ENCODE measurements at places on chromosomes 1 and 21.

DNA sequence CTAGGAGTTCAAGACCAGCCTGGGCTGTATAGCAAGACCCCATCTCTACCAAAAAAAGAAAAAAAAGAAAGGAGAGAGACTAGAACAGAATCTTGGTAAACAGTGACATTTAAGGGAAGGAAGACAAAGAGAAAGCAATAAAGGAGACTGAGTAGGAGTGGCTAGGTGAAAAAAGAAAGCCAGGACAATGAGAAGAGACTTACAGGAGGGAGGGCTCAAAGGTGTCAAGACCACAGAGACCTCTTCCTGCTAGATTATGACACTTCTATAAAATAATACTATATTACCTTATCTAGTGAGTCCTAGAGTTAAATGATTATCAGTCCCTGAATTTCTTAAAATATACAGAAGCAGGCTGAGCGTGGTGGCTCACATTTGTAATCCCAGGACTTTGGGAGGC is 10.1 kb upstream of the EPRS1 start:
- no peak for DNase-seq

DNA sequence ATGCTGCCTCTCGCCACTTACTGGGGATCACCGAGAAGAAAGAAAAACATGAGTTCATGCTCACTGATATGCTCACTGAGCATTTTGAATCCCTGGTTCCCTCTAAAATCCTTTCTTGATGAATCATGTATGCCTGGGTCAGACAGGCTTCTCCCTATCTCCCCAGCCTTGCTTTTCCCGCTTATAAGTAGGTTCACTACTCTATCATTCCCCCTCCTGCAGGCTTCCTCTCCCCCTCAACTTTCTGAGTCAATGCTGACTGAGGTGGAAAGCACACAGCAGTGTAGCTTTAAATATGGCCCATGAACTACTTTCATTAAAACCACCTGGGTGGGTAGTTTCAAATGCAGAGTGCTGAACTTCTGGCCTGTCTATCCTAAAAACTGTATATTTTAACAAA is 41.7 kb downstream of the FMO4 start:
- DNase-seq, result peak; percentile 62

DNA sequence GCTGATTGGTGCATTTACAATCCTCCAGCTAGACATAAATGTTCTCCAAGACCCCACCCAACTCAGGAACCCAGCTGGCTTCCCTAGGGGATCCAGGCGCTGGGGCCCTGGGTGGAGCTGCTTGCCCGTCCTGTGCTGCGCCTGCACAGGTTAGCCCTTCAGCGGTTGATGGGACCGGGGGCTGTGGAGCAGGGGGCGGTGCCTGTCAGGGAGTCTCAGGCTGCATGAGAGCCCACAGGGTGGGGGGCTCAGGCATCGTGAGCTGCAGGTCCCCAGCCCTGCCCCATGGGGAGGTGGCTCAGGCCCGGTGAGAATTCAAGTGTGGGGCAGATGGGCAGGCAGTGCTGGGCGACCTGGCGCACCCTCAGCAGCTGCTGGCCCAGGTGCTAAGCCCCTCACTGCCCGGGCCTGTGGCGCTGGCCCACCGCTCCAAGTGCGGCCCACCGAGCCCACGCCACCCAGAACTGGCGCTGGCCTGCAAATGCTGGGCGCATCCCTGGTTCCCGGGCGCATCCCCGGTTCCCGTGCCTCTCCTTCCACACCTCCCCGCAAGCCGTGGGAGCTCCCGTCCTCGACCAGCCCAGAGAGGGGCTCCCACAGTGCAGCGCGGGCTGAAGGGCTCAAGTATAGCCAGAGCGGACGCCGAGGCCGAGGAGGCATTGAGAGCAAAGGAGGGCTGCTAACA is 23.1 kb upstream of the CLCA4 start:
- no peak for DNase-seq

- DNase-seq, result peak; percentile 60
Measured at GRCh38 chr1:55833529-55834091, 618.4 kb upstream of the USP24 start.

DNA sequence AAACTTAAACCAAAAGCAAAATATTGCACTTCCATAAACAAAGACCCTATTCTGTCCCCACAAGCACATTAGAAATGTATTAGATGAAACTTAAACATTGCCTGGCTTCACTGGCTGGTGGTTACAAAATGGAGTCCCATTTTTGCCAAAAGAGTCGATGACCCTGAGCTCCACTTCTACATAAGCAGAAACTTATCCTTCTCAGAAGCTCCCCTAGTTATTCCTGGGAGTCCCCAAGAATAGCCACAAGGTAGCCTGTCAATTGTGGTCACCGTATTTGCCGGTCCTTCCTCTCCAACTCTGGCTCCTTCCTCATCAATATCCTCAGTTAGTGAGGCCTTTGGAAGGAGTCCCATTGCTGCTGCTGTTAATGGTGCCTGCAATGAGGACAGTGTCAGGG is 37.3 kb downstream of the CDCP2 start:
- DNase-seq, result no peak

- no peak for DNase-seq
Measured at GRCh38 chr1:243253926-243254232, 1.2 kb downstream of the CEP170 start.

DNA sequence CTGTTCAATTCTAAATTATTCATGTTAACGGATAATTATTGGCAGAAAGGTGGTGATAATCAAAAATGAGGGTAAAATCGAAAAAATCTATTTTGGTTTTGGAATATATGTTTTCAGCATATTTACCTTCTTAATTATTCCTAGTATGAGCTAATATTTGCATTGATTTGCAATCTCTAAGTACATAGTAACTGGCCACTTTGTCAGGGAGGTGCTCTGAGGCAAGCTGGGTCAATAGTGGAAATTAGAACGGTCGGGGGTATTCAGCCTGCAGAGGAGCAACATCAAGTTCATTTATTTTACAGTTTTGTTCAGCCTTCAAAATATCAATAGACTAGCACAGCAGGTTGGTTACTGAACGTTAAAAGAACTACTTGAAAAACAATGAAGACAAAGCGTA is 1.8 kb downstream of the OTUD7B start:
- no peak for DNase-seq

- DNase-seq, result no peak
Measured at GRCh38 chr21:27047283-27047657, 80.4 kb upstream of the ADAMTS5 start.

DNA sequence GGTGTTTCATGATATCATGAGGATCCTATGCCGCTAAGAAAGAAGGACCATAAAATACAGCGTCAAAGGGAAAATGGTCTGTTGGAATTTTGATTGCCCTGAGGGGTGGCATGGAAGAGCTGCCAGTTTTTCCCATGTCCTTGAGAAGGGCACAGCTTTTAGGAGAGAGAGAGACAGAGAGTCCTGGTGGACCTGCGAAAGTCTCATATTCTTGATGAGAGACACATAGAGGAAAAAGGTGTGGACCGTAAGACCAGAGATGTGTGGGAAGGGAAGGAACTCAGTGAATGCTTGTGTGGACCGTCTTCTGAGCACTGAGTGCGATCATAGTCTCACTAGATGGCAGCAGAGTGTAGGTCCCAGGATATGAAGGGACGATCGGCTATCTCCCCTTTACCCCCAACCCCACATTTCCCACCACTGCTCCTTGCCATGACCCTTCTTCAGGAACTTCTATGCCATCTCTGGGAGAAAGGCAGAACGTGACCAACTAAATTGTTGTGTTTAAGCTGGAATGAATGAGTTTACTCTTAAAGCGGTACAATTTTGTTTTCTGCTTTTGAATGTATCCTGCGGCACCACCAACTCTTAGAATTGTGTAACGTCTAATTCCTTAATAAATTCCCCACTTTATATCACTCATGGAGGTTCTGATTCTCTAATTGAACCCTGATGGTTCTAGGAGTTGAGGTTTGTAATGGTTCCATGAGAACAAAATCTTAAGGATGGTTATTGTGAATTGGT is 117.7 kb downstream of the CTH start:
- peak; percentile 36 for DNase-seq

GRCh38 chr1:20151906-20152598 is 12.9 kb downstream of the PLA2G2F start:
- DNase-seq, result peak; percentile 76

GRCh38 chr1:117049857-117050256 is 10.3 kb upstream of the TTF2 start:
- no peak for DNase-seq

DNA sequence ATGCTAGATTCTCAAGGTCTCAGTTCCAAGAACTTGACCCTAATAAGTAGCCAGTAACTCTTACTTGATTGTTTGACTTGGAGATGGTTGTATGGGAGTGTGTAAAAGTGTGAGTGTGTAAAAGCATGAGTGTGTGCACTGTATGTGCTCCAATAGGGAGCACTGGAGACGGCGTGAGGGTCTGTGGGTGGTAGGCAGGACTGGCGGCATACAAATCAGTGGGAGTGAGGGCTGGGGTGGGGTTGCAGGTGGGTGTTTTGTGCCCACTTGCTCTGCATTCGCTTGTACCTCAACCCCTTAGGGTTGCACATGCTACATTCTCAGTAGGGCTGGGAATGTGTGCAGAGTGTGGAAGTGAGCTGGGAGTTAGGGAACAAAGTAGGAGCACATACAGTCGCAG is 79.5 kb upstream of the CD34 start:
- no peak for DNase-seq

DNA sequence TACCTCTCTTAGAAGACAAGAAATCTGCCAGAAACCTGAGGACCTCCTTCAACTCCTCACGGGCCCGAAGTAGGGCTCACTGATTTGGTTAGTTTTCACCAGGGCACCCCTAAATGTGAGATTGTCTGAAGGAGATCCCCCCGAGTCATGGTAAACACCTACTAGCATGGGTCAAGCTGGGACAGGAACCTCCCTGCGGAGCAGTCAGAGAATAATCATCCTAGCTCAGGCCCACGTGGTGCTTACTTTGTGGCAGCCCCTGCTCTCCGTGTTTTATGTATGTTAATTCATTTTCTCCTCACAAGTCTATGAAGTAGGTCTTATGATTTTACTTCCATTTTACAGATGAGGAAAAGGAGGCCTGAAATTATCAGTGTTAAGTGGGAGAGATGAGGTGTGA is 138.2 kb downstream of the NTPCR start:
- DNase-seq, result no peak

Measured in fibroblast of skin of back (primary cell).